HuH-7.5 (cell line): ENCODE measurements at places on chromosomes 12 and 14.
A peak's percentile ranks its signal among the peaks of the same experiment; 100 is the strongest.

DNA sequence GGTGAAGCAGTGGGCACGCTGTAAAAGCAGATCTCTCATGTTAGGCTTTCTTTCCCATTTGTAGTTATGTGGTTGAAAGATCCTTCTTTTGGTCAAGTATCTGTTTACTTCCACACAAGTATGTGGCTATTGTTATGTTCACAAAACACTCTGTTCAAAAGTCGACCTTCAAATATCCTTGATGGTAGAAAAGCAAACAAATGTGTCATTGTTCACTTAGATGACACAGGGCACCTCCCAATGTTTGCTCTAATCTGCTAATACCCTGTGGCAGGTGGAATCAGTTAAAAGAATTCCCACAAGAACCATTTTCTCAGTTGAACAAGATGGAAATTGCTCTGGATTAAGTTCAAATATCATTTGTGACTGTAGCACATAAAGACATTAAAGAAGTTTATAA lies 43.6 kb upstream of the NAA30 start:
- no peak for DNase-seq

DNA sequence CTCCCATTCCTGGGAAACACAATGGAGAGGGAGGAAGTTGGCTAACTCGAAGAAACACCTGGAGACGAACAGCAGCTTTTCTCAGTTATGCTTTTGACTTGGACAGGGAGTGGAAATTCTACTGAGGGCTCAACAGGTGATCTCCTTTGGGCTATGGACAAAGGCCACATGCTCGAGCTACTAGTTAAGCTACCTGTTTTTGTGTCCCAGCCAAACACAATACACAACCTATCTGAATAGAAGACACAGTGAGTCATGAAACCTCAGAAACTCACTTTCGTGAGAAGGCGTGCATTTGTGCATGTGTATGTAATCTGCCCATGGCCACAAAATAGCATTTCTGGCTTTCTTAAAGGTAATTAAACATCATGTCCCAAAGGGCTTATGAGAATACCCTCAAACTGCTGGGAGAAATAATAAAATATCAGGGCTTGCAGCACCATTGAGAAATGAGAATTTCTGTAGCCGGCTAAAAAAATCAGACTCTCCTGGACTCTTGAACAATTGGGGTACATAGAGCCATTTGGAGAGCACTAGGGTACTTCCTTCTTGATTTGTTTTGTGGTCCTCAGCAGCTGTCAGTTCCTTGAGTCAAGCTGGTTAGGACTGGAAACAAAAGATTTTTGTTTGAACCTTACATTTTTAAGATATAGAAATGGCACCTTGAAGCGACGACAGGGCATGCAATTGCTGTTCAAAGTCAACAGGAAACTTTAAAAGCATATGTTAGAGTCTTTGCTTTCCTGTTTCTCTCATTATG lies 85.5 kb upstream of the PTHLH start:
- no peak for DNase-seq

DNA sequence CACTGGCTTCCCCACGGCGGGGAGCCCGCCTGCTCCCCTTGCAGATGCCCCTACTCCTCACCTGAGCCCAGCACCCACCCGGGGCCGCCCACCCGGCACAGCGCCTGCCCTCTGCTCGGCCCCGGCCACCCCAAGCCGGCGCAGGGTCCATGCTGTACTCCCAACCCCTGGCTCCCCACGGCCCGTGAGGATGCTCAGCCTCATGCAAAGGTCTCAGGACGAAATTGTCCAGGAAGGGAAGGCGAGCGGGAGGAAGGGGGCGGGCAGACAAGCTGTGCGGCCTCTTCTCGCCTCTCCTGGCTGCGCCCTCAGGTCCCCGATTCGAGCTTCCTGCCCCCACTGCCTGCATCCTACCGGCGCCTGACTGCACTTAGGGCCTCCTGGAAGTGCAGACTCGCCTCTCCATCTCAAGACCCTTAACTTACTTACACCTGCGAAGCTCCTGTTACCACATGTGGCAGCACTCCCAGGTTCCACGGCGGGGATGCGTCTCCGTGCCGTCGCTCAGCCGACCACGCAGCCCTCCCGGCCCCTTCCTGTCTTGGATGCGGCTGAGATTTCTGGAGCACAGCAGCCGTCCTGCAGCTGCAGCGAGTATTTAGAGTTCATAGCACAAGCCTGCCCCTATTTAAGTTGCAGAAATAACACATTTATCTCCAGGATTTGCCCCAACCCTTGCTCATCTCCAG lies 18.0 kb downstream of the LRCOL1 start:
- no peak for DNase-seq

- DNase-seq, result no peak
These were observed 55.2 kb downstream of the RASSF3 start for GRCh38 chr12:64665514-64665913.

DNA sequence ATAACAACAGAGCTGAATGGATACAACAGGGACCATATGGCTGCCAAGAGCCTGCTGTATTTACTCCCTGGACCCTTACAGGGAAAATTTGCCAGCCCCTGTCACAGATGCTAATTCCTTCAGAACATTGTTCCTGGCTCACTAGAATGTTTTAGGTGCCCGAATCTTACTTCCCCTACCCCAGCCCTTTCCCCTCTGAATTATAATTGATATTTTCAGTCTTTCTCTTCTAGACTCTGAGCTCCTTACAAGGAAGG lies 235.3 kb downstream of the KSR2 start:
- DNase-seq, result no peak

GRCh38 chr14:99225436-99226203 lies 46.4 kb downstream of the BCL11B start:
- DNase-seq, result no peak

DNA sequence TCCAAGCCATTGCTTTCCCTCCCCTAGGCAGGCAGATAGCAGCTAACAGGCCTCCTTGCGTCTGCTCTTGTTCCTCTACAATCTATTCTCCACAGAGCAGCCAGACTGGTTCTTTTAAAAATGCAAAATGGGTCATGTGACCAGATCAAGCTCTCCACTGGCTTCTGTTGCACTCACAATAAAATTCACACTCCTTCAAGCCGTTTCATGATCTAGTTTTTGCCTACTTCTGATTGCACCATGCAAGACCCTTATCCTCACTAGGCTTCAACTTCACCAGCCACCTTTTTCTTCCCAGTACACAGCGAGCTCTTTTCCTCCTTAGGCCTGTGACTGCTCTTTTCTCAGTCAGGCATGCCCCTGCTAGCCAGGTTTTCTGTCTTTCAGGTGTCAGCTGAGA lies 6.1 kb upstream of the KRAS start:
- DNase-seq, result no peak

GRCh38 chr12:74791365-74791764 lies 253.7 kb downstream of the ATXN7L3B start:
- no peak for DNase-seq

DNA sequence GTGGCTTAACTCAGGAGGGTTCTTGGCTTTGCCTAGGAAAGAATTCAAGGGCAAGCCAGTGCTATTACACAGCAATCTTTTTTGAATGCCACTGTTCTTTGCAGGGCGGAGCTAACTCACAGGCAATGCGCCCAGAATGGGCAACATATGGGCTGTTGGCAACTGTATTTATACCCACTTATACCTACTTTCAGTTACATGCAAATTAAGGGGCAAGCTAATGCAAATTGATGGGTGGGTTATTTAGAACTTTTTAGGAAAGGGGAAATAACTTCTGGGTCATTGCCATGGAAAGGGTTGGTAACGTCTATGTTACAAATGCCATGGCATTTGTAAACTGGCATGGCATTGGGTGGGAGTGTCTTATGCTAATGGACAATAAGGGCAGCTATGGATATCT lies 85.4 kb downstream of the C12orf50 start:
- no peak for DNase-seq

- DNase-seq, result no peak
These were observed 266.2 kb upstream of the PELI2 start for GRCh38 chr14:55851961-55852360.

GRCh38 chr14:100626614-100627013 lies 39.4 kb upstream of the BEGAIN start:
- DNase-seq, result no peak

DNA sequence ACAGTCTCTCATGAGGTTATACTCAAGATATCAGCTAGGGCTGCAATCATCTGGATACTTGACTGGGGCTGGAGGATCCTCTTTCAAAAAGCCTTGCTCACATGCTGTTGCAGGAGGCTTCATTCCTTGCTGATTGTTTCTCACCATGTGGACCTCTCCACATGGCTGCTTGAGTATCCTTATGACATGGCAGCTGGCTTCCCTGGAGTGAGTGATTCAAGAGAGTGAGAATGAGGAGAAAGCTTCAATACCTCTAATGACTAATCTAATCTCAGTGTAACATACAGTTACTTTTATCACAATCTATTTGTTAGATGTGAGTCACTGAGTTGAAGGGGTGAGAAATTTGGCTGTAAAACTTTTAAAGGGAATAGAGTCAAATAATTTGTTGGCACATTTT lies 14.4 kb upstream of the SDR39U1 start:
- DNase-seq, result no peak

- DNase-seq, result no peak
These were observed 143.4 kb upstream of the C14orf180 start for GRCh38 chr14:104436047-104436591.

- DNase-seq, result no peak
These were observed 83.7 kb upstream of the BTG1 start for GRCh38 chr12:92229381-92229780.

DNA sequence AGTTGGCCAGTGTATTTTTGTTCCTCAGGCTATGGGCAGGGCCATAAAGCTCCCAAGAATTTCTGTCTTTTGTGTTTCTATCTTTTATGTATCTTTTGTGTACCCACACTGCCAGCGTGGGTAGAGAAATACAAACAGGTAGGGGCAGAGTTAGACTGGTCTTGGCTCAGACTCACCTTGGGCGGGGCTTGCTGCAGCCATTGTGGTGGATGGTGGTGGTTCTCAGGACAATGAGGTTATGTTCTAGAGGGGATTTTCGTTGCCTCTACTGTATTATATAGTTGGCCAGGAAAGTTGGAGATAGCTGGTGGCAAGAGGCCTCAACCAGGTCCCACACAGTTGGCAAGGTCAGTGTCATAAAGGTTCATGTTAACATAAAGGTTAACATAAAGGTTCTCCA lies 977.5 kb upstream of the LRFN5 start:
- DNase-seq, result peak; percentile 5

DNA sequence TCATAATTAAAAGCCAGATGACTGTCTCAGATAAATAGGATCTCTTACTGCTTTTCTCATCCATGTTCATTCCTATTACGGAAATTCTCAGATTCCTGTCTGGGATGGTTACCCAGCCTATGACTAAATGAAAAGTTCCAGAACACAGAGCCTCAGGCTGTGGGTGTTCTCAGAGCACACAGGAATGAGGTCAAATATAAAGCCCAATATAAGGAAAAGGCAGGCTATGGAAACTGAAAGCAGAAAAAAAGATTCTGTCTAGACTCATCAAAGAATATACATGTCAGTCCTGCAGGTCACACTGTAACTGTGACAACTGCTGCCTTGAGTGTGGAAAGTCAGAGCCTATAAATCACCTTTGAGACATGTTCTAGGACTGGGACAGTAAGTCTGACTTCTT lies 64.3 kb downstream of the DCAF5 start:
- no peak for DNase-seq

DNA sequence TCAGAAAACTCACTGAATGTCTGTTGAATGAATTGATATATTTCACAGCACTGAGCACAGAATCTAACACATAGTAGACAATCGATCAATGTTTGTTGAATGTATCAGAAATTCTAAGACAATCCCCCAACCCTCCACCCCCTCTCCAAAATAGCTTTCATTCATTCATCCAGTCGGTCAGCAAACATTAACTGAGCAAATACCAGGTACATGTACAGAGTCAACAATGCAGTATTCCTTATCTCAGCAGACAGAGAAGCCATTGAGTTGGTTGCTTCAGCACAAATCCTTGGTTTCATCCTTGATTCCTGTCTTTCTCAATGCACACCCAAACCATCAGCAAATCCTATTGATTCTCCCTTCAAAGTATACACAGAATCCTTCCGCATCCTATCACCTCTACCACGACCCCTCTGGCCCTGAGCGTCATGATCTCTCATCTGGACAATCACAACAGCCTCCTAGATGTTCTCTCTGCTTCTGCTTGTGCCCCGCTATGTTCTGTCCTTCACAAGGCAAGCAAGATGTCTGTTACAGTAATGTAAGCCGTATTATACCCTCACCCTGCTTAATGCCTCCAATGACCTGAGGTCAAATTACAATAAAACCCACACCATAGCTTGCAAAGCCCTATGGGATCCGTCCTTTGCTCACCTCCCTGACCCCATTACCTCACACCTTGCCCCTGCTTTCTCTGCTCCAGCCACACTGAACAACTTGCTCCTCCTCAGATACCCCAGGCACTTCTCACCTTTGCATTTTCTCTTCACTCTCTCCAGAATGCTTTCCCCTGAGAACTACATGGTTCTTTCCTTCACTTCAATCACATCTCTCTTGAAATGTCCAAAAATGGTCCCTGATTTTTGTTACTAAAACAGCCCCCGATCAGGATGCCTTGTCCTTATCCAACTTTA lies 738.1 kb upstream of the TBX3 start:
- DNase-seq, result peak; percentile 11

DNA sequence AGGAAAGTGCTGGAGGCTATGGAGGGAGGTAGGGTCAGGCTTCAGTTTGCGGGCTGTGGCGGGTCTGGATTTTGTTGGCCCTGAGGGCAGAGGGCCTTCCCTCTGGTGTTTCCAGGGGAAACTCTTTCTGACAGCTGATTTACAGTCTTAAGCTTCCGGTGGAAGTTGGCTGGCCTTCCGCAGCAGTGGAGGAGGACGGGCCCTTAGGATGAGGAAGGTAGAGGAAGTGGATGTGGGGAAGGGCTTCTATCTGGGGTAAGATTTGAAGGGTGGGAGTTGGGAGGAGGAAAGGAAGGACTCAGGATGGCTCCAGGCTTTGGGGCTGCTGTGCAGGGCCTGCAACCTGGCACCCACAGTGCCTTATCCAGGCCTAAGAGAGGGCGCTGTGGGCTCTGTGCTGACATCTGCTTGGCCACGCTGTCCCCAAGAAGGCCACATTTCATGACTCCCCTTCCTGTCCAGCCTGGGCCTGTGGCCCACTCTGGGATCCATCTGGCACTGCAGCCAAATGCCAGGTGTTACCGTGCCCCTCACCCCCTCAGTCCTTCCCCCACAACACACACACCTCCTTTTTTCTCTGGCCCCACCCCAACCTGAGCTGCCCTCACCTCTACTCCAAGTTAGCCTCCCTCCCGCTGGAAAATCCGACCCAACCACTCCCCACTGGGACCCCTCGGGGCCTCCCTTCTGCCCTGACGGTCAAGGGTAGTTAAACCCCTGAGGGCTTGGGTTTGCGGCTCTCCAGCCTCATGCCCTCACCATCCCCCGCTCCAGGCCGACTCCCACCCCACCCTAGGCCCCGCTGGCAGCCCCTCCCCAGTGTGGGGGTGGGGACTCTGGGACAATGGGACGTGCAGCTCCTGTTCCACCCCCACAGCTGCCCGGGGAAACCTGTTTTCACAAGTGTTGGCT lies 7.7 kb upstream of the PPP1R13B start:
- DNase-seq, result no peak

GRCh38 chr12:80186727-80187217 lies 87.4 kb downstream of the OTOGL start:
- peak; percentile 39 for DNase-seq
